Stimulated activated CD8-positive, alpha-beta memory T cell treated with anti-CD3 and anti-CD28 coated beads, Interleukin-4, amount 100 ng/mL, for 1 hour (primary cell): ENCODE measurements at places on chromosomes 16 and 17.

DNA sequence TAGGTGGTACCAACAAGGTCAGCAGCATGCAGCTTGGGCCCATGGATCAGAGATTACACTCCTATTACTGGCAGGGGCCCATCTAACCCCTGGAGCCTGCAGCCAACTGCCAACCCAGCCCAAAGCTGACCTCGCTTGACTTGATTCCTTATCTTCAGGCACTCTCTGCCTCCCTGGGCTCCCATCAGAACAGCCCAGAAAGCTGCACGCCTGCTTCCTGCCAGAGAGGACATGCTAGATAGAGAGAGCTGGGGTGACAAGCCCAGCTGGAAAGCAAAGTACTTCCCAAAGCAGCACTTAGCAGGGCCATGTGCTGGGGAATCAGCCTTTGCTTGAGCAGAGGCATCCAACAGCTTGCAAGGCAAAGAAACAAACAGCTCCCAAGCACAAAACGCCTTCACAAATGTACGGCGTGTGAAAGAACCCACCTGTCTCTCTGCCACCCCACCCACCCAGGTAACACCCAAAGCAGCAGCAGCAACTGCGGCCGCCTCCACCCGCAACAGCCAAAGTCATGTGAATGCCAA, 74.2 kb upstream of the NLK start:
- no peak for DNase-seq

GRCh38 chr17:51734976-51735375, 423.5 kb downstream of the CA10 start:
- no peak for DNase-seq

- no peak for DNase-seq
These were observed 132.7 kb downstream of the CCDC182 start for GRCh38 chr17:57612202-57613071.

DNA sequence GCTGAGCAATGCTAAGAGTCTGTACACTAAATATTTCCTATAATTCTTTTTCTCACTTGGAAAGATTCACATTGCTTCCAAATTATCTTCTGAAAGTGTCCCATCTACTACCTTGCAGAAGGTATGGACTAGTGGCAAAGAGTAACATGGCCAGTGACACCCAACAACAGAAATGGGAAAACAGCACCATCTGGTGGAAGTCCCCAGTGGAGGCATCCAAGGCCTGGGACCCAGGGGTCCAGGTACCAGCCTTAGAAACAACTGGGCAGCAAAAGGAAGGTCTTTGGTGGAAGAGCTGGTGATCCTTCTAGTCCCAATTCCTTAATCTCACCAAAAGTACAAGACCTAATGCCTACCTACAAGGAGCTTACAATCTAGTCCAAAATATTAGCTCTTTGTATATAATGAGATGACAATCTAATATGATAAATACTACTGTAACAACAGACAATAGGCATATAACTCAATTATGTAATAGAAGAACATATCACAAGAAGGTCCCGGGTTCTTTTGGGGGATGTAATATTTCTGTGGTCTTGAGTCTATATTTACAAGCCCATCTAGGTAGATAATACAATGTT, 55.3 kb downstream of the SKAP1 start:
- DNase-seq = no peak

DNA sequence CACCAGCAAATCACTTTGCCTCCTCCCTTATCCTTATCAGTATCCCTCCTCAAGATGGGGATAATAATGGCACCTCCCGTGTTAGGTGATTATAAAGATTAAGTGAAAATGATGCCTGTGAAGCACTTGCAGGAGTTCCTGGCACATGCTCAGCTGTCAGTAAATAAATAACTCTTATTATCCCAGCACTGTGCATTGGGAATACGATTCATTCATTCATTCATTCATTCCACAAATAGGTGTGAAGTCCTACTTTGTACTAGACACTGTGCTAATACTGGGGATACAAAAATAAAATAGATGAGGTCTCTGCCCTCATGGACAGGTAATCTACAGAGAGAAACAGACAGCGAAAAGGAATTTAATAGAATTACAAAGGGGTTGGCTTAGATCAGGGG, 2.0 kb downstream of the XYLT2 start:
- DNase-seq = no peak

- no peak for DNase-seq
These were observed 34.9 kb downstream of the EFCAB13 start for GRCh38 chr17:47358652-47359051.

DNA sequence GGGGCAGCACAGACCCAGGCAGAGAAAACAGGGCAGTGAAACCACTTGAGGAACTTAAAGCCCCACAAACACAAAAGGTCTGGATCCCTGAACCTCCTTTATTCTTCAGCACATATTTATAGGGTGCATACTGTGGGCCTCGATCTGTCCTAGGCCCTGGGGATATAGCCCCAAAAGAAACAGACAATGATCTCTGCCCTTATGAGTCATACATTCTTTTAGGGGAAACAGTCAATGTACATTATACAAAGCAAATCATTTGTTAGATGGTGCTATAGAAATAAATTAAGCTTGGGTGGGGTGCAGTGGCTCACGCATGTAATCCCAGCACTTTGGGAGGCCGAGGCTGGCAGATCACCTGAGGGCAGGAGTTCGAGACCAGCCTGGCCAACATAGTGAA, 10.0 kb upstream of the HES7 start:
- no peak for DNase-seq

DNA sequence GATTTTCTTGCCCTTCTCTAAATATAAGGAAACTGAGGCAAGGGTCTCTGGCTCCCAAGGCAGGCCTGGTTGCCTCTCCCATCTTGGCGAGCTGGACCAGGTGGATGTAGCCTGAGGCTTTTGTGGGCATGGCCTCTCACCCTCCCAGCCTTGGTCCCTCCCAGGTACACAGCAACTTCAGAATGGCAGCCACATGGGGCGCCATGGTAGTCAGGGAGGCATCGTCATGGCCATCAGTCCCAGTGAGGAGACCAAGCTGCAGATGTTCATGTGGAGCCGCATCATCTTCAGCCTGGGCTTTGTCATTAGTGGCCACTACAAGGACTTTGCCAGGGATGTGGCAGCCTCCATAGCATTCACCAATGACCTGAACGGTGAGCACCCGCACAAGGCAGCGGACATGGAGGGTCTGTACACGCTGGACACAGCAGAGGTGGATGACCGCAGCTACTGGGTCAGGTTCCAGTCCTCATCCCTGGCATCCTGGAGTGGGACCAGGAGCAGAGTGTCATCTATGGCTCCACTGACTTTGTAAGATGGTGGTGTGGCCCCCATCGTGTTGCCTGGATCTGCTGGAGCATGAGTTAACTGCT, 165.8 kb upstream of the ZNF267 start:
- no peak for DNase-seq

GRCh38 chr17:50977487-50978159, 111.5 kb upstream of the TOB1 start:
- DNase-seq = no peak

DNA sequence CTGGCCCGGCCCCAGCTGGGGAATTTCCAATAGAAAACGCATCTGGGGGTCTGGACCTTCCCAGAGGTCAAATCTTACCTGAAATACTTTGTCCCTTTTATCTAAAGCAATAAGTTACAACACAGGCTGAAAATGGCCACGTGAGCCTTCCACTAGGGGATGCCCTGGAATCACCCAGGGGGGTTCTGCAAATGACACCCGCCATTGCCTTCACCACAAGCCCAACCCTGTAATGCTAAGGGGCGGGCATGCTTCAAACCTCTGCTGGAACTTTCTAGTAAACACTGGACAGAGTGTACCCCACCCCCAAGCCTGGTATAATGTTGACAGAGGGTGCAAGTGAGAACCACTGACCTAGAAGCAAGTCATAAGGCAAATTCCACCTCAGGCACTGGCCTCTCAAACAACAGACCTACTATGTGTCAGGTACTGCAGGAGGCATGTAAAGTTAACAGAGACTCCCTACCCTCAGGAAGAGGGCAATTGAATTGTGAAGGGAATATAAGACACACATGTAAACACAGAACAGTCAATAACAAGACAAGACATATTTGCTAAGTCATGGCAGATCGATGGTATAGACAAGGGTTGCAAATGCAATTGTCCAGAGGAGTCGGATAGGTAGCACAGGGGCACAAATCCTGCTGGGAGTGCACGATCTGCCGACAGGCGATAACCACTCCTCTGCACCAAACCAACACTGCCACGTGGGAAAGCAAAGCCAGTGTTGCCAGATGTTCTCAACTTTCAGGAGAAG, 59.0 kb downstream of the ARHGAP17 start:
- no peak for DNase-seq

DNA sequence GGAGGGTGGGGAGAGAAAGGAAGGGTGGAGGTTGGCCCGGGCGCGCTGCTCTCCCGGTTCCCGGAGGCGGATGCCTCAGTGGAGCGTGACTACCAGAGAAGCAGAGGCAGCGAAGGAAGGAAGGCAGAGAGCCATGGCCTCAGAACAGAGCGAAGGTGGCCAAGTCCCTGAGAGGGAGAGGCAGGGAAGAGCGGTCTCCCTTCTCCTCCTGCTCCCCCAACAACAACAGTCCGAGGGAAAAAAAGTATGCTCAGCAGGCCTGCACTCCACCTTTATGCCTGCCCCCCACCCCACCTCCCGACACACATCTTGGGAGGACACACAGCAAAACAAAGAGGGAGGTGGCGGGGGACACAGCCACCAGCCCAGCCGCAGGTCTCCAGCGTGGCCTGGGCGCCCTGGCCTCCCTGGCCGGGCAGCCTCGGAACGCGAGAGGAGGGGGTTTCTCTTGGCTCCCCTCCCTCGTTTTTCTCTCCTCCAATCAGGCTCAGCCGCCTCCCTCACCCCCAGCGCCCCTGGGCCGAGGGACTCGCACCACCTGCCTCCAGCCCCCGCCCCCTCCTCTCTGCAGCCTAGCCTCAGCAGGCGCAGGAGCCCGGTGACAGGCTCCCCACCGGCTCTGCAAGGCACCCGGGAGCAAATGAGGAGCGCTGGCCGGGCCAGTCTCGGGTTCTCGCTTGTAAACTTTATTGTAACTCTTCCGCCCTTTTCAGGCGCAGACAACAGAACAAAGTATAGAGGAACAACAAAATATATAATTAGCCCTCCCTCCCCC, 1.1 kb upstream of the HOXB7 start:
- no peak for DNase-seq

DNA sequence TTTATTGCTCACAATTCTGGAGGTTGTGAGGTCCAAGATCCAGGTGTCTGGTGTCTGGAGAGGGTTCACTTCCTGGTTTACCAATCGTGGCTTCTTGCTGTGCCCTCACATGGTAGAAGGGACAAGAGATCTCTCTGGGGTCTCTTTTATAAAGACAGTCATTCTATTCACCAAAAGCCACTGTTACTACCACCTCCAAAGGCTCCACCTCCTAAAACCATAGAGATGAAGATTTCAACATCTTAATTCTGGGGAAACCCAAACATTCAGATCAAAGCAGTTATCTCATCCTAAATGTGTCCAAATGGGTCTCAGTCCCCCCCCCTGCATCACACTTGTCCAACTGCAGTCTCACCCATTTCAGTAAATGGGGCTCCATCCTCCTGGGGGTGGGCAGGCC, 132.9 kb upstream of the XYLT1 start:
- no peak for DNase-seq

- DNase-seq = no peak
These were observed 901 bp upstream of the HEATR6 start for GRCh38 chr17:60079401-60080243.

DNA sequence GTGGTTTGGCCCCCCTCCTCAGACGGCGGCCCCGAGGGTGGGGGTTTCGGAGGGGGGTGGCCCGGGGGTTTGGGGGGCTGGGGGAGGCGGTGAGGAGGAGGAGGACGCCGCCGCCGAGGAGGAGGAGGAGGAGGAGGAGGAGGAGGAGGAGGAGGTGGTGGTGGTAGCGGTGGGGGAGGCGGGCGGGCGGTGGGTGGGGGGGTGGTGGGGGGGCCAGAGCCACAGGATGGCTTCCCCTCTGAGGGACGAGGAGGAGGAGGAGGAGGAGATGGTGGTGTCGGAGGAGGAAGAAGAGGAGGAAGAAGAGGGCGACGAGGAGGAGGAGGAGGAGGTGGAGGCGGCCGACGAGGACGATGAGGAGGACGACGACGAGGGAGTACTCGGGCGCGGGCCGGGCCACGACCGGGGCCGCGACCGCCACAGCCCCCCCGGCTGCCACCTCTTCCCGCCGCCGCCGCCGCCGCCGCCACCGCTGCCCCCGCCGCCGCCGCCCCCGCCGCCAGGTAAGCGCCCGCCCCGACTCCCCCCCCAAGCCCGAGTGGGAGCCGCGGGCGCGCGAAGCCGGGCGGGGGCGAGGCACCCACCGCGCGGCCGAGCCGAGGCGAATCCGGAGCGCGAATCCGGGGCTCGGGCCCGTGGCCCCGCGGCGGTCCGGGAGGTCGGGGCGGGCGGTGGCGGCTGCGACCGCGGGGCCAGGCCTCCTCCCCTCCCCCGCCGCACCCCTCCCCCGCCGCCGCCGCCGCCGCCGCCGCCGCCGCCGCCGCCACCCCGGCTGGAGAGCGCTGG, 3.8 kb upstream of the CHD3 start:
- DNase-seq = peak; percentile 15

GRCh38 chr16:77842468-77842867, 54.1 kb downstream of the VAT1L start:
- no peak for DNase-seq

- no peak for DNase-seq
These were observed 6.1 kb upstream of the KRTAP2-4 start for GRCh38 chr17:41071606-41072360.

- DNase-seq = no peak
These were observed 89.6 kb downstream of the BMERB1 start for GRCh38 chr16:15523939-15524338.

GRCh38 chr17:76381633-76382350, 2.6 kb upstream of the SPHK1 start:
- no peak for DNase-seq

DNA sequence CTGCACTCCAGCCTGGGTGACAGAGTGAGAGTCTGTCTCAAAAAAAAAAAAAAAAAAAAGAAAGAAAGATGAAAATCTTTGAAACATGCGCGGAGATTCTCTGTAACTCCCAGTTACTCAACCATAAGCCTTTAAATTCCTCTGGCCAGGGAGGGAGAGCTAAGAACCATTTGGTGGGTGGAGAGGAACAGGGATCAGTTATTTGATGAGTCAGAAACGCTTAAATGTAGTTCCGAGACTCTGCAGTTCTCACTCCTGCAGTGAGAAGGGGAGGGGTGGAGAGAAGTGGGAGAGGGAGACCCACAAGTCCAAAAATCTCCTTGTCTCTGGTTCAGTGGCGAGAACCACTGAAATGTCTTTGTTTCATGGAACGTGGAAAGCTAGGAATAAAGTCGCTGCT, 266.7 kb downstream of the SOX9 start:
- DNase-seq = no peak

DNA sequence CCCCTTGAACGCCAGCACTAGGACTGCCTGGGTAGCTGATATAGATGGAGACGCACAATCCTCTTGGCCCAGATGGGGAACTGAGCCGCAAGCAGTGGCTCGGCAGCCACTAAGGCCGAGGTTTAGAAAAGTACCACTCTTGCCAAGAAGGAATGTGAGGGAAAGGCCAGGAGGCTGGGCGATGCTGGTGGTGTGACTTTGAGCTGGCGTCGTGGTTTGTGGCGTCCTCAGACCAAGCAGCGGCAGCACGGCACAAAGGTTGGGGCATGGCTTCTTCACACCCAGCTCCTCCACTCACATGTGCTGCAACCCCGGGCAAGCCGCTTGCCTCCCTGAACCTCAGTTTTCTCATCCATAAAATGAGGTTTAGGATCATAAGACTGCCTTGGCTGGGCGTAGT, 15.6 kb downstream of the DCAKD start:
- DNase-seq = no peak
